ENCODE measurements at places on chromosomes 2 and 18.

DNA sequence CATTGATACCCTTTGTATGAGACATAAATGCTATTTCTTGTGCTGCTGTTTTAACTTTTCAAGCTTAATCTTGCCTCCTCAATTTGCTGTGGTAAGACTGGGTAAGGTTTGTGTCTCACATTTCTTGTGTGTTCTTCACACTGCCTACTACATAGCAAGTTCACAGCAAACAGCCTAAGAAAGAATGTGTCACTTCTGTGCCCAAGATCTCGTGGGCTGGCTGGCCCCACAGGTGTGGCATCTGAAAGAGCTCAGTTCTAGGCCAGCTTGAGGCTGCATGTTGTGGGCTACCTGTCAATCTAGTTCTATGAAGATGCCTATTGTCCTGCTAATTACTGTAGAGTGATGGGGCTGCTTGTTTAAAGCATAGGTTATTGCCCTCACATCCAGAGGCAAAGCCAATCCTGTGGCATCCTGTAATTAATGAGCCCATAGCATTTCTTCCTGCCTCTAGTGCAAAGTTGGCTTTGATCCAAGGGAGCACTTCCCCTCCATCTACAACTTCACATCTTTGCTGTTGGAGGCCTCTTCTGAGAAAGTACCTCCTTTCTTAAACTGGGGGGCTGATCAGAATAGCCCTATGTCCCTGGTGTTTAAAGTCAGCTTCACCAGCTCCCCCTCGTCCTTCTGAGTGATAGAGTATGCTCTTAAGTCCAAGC, 40.9 kb upstream of the ASPRV1 start:
- ATAC-seq = no peak

- ATAC-seq = no peak
Observed at GRCh38 chr2:128281852-128282245, 36.8 kb downstream of the HS6ST1 start.

DNA sequence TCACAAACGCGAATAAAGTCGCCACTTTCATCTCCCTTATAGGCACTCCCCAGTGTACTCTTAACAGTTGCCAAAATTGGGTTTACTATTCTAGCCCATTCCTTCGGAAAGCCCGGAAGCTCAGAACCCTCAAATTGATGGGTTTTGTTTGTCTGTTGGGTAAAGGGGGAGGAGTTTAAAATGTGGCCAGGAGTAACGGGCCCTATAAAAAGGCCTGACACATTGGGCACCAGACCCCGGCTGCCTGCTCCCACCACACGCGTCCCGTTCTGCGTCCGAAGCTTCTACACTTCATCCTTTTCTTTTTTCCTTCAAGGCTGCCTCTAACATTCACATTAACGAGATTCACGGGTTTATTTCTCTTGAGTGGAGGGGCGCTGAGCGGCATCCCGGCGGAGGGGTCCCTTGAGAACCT, 837 bp downstream of the NHEJ1 start:
- no peak for ATAC-seq

DNA sequence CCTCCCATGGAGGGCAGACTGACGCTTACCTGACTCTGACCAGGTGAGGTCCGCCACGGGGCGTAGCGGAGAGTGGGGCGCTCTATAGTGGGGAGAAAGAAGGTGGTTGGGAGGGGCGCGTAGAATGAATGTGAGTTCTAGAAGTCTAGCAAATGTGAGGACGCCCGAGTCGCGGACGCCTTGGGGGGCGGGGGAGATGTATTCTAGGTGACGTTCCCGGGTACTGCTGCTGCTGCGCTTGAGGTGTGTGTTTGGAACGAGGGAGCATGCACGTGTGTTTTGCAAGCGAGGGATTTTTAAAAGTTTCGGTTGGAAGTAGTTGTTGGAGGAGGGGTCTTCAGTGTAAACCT, 758 bp downstream of the RIF1 start:
- ATAC-seq = peak; percentile 47

- ATAC-seq = no peak
Observed at GRCh38 chr2:26035090-26035743, 1.3 kb downstream of the RAB10 start.

GRCh38 chr2:147356157-147356556, 488.7 kb upstream of the ACVR2A start:
- no peak for ATAC-seq

DNA sequence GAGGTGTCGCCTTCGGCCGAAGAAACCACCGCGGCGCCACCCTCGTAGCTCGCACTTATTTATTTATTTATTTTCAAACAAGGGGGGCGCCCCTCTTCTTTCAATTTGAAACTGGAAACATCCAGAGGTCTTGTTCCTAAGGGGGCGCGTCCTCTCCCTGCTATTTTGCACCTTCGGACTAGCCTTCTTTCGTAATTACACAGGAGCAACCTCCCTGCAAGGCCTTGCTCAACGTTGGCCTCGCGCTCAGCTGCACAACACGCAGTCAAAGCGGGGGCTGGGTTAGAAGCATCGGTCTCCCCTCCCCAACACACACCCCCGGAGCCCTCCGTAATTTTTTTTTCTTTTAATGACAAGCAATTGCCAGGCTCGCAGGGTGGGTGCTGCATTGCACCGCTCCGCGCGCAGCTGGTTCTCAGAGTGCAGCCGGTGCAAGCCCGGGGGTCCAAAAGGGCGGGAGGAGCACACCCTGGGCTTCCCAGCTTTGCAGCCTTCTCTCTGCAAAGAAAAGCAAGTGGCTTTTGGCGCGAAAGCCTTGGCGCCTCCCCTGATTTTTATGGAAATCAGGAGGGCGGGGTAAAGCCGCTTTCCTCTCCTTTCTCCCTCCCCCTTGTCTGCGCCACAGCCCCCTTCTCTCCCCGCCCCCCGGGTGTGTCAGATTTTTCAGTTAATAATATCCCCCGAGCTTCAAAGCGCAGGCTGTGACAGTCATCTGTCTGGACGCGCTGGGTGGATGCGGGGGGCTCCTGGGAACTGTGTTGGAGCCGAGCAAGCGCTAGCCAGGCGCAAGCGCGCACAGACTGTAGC, at the start of gene MYCN:
TSS of gene MYCN (plus strand) at position 697 of the 807 bp plus-strand sequence. CDS start 1,515 bp downstream, outside the sequence.
- peak; percentile 30 for ATAC-seq

GRCh38 chr2:195027947-195028346, 629.1 kb upstream of the SLC39A10 start:
- ATAC-seq = no peak

DNA sequence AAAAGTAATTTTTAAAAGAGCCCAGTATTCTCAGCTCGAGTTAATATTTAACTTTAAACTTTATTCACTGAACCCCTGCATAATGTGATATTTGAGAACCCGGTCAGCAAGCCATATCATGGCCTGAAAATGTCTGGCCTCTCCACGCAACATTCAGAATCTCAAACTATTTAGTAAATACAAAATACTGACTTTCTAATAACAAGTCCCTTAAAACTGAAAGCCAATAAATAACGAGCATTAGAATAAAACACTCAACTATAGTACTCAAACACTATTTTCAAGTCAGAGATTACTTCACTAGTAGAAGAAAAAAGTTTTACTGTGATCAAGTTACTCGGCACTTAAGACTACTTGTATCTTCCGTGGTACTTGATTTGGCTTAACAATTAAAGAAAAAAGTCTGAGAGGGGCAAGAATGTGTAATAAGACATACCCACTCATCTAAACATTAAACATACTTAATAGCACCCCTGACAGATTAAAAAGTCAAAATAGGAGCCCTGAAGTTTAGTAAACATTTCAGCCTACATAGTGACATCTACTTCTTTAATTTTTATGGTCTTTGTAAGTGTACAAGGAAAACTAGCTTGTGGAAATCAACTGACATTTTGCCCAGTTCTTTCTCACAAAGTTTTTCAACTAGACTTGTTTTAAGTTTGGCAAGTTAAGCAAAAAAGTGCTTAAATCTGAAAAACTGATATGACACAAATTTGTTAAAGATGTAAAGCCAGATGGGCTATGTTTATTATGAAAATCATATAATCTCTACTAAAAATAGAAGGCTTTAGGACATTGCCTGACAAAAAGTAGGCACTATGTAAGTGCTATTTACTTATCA, 38.2 kb downstream of the RTN4 start:
- no peak for ATAC-seq

Data from esophagus mucosa (tissue), 1 donor.